MM.1S (cell line): ENCODE measurements at places on chromosomes 16 and 17.
A peak's percentile ranks its signal among the peaks of the same experiment; 100 is the strongest.

GRCh38 chr16:11049396-11050059 is 105.2 kb downstream of the CLEC16A start:
- no peak for DNase-seq

- DNase-seq, result no peak
Measured at GRCh38 chr17:16214190-16215001, 938 bp downstream of the NCOR1 start.

DNA sequence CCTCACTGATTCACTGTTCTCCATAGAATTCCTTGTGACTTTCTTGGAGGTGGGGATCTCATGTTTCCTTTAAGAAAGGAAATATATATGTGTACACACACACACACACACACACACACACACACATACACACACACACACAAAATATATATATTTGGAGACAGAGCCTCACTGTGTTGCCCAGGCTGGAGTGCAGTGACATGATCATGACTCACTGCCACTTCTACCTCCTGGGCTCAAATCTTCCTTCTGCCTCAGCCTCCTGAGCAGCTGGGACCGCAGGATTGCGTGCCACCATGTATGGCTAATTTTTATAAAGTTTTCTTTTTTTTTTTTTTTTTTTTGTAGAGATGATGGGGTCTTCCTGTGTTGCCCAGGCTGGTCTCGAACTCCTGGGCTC is 45.9 kb downstream of the CDH13 start:
- no peak for DNase-seq

GRCh38 chr17:34736611-34737010 is 157.2 kb downstream of the TMEM132E start:
- DNase-seq, result no peak

GRCh38 chr16:79707876-79708275 is 107.3 kb upstream of the MAF start:
- DNase-seq, result no peak

DNA sequence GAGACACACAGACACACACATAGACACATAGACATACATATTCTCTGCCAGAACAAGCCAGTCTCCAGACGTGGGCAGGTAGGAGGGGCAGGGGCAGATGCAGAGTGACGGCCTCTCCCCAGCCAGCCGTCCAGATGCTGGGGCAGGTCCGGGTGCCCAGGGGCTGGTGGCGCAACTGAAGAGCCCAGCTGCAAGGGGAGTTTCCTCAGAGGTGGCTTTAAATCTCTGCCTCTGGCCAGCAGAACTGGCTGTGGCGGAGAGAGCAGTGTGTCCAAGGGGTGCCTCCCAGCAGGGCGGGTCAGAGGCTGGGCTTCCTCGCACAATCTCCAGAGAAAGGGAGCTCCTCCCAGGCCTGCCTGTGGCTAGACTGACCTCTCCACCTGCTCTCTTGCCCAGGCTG is 9.4 kb upstream of the GCGR start:
- DNase-seq, result no peak

DNA sequence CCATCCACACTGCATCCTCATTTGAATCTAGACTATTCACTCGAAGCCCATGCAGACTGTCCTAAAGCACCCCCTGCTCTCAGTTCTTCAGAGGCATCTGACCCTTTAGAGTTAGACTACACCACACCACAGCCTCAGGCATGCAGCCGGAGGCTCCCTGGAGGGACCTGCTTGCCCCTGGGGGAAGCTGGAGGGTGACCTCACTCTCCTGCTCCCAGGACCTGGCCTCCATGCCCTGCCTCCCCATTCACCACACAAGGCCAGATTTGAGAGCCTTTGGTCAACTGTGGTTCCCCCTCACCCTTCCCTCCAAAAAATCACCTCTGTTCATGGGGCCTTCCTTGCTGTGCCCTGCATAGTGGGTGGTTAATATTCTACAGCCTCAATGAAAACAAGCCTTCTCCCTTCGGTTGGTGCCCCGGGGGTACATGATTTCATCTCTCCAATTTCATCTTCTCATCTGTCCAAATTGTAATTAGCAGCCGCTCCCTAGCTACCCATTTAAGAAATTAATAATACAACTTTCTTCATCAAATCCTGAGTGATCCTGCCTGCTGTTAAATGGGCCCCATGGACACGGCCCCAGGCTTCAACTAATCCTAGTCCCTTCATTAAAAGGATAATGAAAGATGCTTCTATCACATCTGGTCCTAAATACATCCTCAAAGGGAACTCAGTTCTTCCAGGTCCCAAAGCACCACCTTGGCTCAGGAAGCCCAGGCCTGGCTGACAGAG is 24.4 kb downstream of the ABCC12 start:
- no peak for DNase-seq

DNA sequence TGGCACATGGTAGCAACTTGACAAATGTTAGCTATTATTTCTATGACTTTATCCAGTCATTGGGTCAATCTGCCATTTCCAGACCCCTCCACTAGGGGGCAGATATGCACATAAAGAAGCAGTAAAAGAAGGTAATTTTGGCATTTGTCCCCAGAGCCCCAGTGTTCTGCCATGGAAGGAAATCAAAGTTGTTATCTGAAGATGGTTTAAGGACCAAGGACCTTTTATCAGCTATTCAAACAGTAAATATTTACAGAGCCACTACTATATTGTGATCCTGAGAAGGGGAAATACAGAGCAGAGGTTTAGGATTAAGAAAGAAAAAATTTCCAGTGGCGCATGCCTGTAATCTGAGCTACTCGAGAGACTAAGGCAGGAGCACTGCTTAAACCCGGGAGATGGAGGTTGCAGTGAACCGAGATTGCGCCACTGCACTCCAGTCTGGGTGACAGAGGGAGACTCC is 20.0 kb downstream of the TRAF4 start:
- peak; percentile 76 for DNase-seq

DNA sequence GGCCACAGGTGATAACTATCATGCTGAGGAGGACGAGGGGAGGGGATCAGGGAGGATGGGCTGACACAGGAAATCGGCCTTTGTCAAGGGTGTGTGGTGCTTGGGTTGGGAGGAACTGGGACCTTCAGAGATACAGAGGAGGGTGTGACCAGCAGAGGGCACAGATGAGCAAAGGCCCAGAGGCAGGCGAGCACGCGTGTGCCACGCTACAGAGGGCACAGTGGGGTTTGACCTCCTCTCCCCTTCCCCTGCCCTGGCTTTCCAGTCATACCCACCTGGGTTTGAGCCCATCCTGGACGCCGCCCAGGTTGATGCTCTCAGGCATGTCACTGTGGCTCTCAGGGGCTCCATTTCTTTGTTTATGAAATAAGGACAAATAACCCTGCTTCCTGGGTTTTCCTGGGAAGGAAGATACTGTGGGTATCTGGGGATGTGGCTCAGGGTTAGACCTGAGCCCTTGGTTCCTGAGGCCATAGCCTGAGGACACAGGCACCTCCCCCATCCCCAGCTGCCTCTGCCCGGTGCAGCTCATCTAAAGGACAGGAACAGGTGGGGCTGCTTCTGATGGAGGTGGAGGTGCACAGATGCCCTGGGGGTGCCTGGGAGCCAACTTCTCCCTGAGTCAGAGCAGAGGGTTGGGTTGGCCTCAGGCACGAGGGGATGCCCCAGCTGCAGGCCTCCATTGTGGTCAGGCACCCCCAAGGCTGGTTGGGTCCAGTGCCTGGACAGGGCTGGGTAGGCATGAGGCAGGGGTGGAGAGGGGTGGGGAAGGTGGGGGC is 51.8 kb downstream of the BEAN1 start:
- peak; percentile 85 for DNase-seq

- no peak for DNase-seq
Measured at GRCh38 chr16:56999409-57000270, 10.3 kb downstream of the NLRC5 start.

DNA sequence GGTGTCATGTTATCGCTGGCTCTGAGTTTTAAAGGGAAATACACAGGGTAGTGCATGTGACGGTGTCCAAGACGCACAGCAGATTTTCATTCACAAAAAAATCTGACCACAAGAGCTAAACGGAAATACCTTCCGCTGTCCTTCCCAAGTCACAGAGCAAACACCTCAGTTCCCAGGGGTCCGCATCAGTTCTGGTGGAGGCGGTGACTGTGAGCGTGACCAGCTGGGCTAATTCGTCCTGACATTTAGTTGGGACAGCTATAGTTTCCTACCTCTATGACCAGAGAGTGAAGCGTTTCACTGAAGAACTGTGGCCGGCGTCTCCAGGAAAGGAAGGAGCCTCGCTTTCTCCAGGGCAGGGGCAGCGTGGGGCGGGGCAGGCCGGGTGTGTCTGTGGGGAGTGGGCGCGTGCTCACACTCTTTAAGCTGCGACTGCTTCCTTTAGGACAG is 10.5 kb upstream of the FASN start:
- no peak for DNase-seq

GRCh38 chr16:66959704-66960161 is 1.3 kb upstream of the CES3 start:
- no peak for DNase-seq

DNA sequence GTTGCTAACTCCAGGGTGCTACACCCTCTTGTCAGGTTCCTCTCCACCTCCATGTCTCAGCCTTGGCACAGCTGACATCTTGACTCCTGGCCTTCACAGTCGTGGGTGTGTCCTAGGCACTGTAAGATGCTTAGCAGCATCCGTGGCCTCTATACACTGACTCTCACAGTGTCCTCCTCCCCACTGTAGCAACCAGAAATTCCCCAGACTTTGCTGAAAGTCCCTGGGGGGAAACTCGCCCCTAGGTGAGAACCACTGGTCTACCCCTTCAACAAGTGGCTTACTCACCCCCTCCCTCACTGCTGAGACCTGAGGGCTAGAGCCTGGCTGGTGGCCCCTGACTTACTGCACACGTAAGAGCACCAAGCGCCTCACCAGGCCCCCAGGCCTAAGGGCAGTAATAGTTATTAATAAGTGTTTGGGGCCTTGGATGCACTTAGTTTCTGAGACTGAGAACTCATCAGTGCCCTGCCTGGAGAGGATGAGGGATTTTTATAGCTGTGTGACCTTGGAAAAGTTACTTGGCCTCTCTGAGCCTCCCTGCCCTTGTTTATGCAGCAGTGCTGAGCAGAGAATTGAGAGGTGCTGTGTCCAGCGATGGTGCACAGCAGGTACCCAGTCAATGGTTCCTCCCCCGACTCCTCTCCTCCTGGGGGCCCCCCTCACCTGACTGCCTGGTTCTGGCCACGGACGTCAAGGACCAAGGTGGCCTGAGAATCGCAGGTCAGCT is 67.1 kb downstream of the RMI2 start:
- no peak for DNase-seq

- peak; percentile 26 for DNase-seq
Measured at GRCh38 chr16:56191156-56191815, at the start of gene GNAO1. Gene GNAO1 (plus strand): TSS chr16:56191489. CDS start chr16:56192236, 747 bp downstream.

GRCh38 chr16:72963533-72964315 is 84.2 kb downstream of the ZFHX3 start:
- DNase-seq, result no peak

- DNase-seq, result no peak
Measured at GRCh38 chr17:79382313-79382712, 228.5 kb downstream of the RBFOX3 start.
